ENCODE measurements at places on chromosomes 7 and 10. TPM values are rescaled to one million over a fixed set of nuclear protein-coding genes. Genes with fewer than 3 reads are reported as not detected.

Gene INHBA
- 23.0 TPM for total RNA-seq

Gene CPA5
- 0.12 TPM for total RNA-seq

Gene PTF1A
- total RNA-seq: not detected

Gene TCAF2
- 4.2 TPM for total RNA-seq

Gene KIAA1217
- total RNA-seq: 8.2 TPM

Gene IGF2BP3
- total RNA-seq: 120 TPM

Gene HYAL4
- total RNA-seq: not detected

Gene KCNIP2
- 0.12 TPM for total RNA-seq

Gene CCDC136
- 2.8 TPM for total RNA-seq

Gene CAV2
- 74.9 TPM for total RNA-seq

Gene BLVRA
- total RNA-seq: 84.7 TPM

Gene AKR1C4
- not detected for total RNA-seq

Gene RAPGEF5
- total RNA-seq: 3.6 TPM

Gene MICALL2
- 16.0 TPM for total RNA-seq

Gene ZKSCAN5
- 12.7 TPM for total RNA-seq

Gene CHST3
- total RNA-seq: 14.5 TPM

Gene ANKRD61
- total RNA-seq: 0.20 TPM

Gene APBB1IP
- total RNA-seq: 6.4 TPM

Gene TUBAL3
- total RNA-seq: 1.4 TPM

Gene FOXI2
- not detected for total RNA-seq

Gene PDGFA
- 54.1 TPM for total RNA-seq

Gene PLPP4
- 16.4 TPM for total RNA-seq

Gene GDF2
- not detected for total RNA-seq

All from RPMI7951 (cell line).